Suppressor macrophage (primary cell): ENCODE measurements at places on chromosomes 12 and 14.

DNA sequence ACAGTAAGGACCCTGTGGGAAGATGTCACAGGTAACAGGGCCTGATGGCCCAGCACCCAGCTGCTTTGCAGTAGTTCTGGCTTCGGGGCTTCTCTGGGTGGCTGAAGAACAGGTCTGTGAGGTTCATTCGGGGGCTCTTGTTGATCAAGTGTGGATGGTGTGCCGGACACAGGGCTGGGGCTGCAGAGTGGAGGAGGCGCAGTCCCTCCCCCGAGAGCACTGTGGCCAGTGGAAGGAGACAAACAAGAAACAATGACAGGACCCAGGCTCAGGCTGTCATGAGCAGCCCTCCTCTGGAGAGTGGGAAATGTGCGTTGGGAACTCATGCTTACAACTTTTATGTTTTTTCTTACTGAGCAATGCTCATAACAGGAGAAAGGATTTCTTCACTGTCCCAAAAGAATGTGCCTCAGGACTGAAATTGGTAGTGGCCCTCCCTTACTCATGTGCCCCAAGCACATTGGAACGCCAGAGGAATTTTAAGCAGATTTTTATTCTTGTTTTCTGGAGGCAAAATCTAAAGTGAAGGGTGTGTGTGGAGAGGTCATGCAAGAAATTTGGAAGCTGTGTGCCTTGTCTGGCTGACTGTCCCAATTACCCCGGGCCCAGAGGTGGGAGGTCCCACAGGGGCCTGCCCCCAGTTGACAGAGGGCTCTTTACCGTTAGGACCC, 233.8 kb downstream of the CACNA1C start:
- DNase-seq: no peak

- no peak for DNase-seq
Measured at GRCh38 chr14:62431496-62431895, 613.8 kb downstream of the KCNH5 start.

DNA sequence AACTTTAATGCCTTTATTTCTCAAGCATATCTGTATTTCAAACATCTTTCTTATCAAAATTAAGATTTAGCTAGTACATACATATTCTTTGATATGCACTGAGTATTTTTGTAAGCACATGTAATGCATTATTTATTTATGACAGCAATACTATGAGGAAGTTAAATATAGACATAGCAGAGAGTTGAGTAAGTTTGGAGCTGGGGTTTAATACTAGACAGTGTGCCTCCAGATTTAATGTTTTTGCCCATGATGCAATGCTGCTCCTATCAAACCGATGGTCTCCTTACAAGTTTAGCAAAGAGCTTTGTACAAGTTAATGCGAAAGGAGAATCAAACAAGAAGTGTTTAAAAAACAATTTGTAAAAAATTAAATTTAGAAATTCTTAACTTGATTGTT, 826.6 kb upstream of the MGAT4C start:
- no peak for DNase-seq

DNA sequence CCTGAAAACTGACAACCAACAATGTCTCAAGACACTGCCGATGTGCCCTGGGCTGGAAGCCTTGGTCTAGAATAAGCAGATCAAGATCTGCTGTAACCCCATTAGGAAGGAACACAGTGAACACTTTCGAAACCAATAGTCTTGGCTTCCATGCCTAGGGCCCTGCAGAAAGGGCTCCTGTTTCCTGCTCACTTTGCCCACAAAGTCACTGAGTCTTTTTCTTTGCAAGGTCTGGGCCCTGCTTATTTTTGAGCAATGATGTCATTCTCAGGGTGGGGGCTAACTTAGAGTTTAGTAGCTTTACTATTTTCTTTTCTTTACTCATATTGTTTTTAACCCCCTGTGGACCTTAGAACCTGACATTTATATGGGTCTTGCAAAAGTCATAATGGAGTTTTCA, 704.2 kb upstream of the TMEM132C start:
- DNase-seq: no peak

- DNase-seq: no peak
Measured at GRCh38 chr14:44669496-44669895, 162.4 kb upstream of the FSCB start.
